ENCODE measurements at places on chromosomes 7 and 10.

- no peak for DNase-seq
Measured at GRCh38 chr7:16055263-16055976, 365.9 kb downstream of the CRPPA start.

DNA sequence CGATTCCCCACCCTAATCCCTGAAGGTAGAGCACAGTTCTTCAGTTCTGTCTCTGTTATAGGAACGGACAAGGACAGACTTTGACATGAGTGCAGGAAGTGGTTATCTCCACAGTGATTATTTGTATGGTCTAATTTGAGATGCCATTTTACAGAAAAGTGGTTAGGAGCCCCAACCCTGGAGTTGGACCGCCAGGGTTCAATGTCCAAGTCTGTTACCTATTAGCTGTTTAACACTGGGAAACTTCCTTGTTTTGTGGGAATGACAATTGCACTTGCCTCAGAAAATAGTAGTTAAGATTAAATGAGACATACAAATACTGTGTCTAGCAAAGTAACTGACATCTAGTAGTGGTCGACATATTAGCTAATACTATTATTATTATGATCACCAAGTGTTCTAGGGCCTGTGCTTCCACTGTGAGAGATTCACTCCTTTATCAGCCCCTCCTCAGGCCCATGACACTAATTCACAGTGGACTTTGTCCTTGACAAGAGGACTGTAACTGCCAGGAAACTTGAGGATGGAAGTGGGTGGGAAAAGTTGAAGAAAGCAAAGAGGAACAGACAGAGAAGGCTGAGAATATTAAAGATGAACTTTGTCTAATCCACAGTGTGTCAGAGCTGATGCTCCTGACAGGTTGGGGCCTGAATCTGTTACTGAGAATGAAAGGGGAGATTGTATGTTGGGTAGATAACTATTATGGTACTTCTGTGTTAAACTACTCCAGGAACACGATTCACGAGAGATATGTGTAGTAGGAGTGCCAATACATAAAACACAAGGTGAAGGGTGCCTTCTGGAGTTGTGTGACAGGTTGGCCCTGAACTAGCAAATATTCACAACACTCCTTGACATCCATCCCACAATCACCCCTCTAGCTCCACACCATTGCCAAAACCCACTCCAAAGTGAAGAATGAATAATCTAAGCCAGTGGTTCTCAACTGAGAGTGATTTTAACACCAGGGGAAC lies 66.4 kb downstream of the TAC1 start:
- no peak for DNase-seq

GRCh38 chr7:90384433-90384832 lies 18.8 kb upstream of the CLDN12 start:
- DNase-seq = no peak

DNA sequence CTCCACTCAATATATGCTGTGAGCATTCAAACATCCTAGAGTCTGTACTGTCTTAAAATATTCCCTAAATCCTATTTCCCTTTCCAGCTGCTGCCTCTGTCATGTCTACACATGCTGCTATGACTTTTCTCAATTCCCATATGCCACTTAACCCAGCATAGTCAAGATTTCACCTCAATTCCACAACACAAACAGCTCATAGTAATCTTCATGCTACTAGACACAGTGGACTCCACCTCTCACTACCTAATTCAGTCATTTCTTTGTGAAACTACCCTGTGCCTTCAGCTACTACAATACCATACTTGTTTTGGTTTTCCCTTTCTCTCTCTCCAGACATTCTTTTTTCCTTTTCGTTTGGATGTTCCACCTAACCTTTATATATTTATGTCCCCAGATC lies 45.5 kb downstream of the GSAP start:
- no peak for DNase-seq

- no peak for DNase-seq
Measured at GRCh38 chr10:123840714-123841113, 50.9 kb downstream of the CPXM2 start.

GRCh38 chr10:96720422-96721206 lies at the start of gene PIK3AP1:
Gene PIK3AP1 (minus strand): TSS chr10:96720514. CDS start chr10:96720394, 120 bp downstream.
- peak; percentile 16 for DNase-seq

GRCh38 chr7:106039486-106040060 lies 72.5 kb downstream of the SYPL1 start:
- no peak for DNase-seq

DNA sequence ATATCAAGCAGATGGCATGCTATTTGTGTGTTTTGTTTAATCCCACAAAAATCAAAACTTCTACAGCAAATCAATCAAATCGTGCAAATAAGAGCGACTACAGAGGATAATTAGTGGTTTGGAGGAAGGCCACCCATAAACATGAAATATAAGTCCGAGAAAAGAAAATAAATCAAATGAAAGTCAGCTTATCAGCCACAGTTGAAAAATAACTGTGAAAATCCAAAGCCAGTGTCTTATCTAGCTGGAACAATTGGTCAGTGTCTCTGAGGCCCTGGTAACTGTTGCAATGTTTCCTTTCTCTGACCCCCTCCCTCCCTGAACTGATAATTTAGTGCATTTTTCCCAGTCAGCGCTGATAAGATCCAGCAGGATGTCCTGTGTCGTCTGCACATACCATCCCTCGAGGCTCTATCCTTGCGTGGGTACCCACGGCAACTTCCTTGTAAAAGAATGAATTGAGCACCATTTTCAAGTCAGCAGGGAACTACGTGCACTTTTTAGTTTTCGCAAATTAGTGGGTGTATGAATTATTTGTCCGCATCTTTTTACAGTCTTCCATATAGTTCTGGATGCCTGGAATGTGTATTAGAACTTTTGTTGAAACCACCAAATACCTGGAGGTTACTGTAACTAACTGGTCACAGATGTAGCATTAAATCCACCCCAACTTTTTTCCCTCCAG lies 10.8 kb upstream of the JCAD start:
- no peak for DNase-seq

Measured in stimulated activated CD8-positive, alpha-beta memory T cell treated with anti-CD3 and anti-CD28 coated beads, Interleukin-2, amount 100 ng/mL, for 1 hour (primary cell).